CD8-positive, alpha-beta T cell (primary cell): ENCODE measurements at places on chromosomes 4 and X. TPM values are rescaled to one million over a fixed set of nuclear protein-coding genes. Genes with fewer than 3 reads are reported as not detected.

DNA sequence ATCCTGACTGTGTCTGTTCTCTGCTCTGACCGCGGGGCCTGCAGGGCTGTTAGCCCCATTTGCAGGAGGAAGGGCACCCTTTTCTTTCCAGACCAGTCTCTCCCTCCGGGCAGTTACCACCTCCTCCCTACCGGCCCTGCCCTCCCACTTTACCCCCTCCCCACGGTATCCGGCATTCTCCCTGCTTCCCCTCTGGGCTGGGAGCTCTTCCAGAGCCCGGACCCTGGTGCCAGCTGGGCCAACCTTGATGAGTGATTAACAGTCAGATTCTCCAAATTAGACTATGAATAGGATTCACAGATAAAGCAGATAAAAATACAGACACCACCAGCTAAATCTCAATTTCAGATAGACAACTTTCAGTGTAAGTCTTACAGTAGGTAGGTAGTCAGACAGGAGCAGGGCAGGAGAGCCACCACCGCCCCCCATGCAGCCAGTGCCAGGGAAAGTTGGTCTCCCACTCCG is 23.4 kb upstream of the WFS1 start:
- DNase-seq: no peak

GRCh38 chrX:10399043-10399741 is 221.2 kb downstream of the MID1 start:
- DNase-seq: no peak

DNA sequence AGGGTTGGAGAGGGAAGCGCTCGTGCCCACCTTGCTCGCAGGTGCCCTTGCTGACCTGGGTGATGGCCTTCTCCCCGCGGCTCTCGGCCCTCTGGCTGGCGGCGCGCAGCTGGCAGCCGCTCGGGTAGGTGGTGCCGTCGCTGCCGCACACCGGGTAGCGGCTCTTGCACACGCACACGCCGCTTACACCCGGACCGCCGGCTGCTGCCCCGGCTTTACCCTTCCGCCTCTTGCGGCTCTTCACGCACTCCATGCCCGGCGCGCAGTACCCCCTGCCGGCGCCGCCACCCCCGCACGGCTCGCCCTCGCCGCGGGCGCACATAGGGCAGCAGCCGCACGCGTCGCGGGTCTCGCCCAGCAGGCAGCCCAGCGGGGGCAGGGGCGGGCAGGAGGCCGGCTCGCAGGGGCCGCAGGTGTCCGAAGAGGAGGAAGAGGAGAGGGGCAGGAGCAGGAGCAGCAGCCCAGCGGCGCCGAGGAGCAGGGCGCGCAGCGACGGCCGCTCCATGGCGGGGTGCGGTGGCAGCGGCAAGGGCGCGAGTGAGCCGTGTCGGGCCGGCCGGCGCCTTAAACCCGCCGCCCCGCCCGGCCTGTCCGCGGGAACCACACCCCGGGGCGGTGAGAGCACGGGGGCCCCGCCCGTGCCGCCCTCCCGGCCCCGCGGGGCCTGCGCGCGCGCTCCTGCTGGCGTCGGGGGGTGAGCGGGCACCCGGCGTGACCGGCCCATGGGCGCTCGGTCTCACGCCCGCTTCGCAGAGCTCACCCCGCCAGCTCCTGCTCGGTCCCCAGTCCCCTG is at the start of gene IGFBP7:
Gene IGFBP7, minus strand, starts transcription at position 539 of the 793 bp plus-strand sequence. Its CDS starts 34 bp downstream, at position 505.
- peak; percentile 16 for DNase-seq

Gene SLIT2
- not detected for total RNA-seq

Gene ANOS1
- not detected for total RNA-seq

DNA sequence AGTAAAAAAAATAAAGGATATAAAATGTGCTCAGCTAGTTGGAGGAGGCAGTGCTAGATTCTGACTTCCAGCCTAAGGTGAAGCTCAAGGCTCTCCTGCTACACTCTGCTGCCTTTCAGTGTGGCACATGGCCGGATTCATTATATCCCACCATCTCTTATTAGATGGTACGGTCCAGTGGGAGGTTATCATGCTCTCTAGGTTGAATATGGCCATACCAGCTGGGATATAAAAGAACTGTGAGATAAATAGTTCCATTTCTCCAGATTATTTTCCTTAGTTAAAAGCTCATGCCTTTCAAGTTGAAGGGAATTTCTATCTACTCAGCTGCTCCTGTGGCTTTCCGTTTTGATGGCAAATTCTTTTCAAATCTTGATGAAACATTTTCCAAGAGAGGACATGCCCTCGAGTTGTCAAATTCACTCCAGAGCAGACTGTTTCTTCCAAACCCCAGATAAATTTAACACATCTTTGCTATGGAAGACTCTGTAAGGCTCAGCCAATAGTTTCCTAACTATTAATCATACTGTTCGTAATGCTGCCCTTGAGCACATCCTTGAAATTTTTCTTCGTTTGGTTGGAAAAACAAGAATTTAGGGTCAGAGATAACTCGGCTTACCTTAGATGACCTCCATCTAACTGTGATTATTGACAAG is 2.2 kb upstream of the MGARP start:
- DNase-seq: no peak

DNA sequence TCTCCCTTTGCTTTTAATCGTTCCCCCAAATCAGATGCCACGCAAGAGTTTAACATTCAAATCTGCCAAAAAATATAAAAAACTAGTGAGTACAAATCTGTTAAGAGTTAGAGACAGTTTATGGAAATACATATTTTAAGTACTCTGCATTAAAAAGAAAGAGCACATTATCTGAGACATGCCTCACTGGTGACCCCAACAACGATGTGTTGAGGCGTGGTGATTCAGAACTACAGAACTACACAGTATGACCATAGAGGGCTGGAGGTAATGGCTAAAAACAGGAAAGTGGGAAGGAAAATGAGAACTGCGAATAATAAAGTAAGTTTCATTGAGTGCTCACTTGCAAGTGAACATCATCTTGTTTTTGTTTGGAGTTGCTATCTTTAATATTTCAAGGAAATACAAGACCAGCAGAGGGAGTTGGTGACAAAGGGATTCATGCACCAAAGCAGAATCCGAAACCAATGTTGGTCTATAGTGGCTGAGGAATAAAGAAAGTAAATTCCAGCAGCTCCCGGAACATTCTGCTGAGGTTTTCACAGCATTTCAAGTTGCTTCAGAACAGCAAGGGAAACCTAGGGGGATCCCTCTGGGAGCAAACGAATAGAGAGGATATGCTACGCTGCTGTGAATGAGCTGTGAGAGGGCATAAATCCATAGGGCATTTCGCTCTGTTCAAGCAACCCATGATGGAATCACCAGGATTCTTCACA is 92.2 kb downstream of the DCHS2 start:
- DNase-seq: no peak

GRCh38 chr4:22202246-22202974 is 253.8 kb upstream of the KCNIP4 start:
- no peak for DNase-seq

DNA sequence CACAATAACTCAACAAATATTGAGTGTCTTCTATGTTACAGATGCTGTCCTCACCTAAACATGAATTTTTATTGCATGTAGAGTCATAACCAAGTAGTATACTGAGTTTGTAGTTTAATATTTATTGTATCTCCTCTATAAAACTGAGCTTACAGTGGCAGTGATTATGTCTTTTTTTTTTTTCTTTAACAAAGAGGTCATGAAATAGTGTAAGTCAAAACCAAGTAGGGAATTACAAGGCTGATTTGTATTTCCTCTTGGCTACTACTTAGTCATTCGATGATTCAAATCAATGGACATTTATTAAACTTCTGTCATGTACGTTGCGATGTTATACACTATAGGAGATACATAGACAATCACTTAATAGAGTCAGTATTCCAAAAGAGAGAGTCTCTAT is 48.4 kb downstream of the IL15 start:
- DNase-seq: no peak

Gene ZCCHC18
- total RNA-seq: 7.5 TPM

Gene TMPRSS11A
- not detected for total RNA-seq

- DNase-seq: peak; percentile 38
Observed at GRCh38 chrX:41921492-41922430, 1.6 kb downstream of the CASK start.

Gene TLR7
- total RNA-seq: 0.16 TPM
